ENCODE measurements at places on chromosomes 1 and 21. TPM values are rescaled to one million over a fixed set of nuclear protein-coding genes. Genes with fewer than 3 reads are reported as not detected.

Gene FCRL4
- 0.28 TPM for total RNA-seq

Gene GPR153
- 3.2 TPM for total RNA-seq

Gene KIAA1614
- total RNA-seq, result 6.4 TPM

Gene KDM1A
- total RNA-seq, result 94.5 TPM

Gene SPATA45
- not detected for total RNA-seq

Gene MYOG
- not detected for total RNA-seq

- no peak for DNase-seq
Observed at GRCh38 chr1:226891346-226891745, 20.9 kb downstream of the PSEN2 start.

DNA sequence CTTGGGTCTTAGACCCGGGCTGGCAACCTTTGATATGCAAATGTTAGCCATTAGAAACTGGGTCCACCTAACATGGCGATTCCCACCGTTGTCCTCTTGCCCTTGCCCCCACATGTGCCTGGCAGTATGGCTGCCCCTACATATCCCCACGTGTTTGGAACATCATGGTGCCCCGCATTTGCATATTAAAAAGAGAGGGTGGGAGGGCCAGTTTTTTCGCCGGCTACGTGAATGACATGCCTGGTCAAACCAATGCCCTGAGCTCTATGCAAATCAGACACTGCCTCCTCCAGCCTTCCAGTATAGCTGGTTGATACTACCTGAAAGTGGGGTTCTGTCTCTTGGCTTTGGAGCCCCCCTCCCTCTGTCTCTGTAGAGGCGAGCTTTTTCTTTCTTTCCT lies 133.0 kb downstream of the CDC42BPA start:
- DNase-seq, result no peak

DNA sequence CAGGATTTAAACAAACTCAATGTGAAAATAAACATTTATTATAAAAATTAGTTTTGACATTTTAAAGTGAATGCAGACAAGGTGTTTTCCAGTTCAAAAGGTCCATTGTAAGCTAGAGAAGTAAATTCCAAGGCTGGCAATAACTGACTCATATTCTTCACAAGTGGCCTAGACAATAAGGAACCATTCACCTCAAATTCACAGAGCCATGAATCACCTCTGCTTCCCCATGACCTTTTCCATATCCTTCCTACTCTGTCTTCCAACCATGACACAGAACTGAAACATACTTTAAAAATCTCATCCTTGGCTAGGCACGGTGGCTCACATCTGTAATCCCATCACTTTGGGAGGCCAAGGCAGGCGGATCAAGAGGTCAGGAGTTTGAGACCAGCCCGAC lies 24.8 kb downstream of the F11R start:
- DNase-seq, result no peak

- DNase-seq, result no peak
Observed at GRCh38 chr1:241627453-241628259, 12.5 kb downstream of the CHML start.

- DNase-seq, result no peak
Observed at GRCh38 chr1:83512373-83513193, 486.3 kb downstream of the TTLL7 start.

GRCh38 chr1:153260585-153261280 lies 1.2 kb downstream of the LORICRIN start:
- DNase-seq, result no peak

GRCh38 chr1:13487143-13487868 lies 26.5 kb downstream of the LRRC38 start:
- no peak for DNase-seq

GRCh38 chr1:34924759-34925555 lies 4.5 kb downstream of the DLGAP3 start:
- peak; percentile 25 for DNase-seq

DNA sequence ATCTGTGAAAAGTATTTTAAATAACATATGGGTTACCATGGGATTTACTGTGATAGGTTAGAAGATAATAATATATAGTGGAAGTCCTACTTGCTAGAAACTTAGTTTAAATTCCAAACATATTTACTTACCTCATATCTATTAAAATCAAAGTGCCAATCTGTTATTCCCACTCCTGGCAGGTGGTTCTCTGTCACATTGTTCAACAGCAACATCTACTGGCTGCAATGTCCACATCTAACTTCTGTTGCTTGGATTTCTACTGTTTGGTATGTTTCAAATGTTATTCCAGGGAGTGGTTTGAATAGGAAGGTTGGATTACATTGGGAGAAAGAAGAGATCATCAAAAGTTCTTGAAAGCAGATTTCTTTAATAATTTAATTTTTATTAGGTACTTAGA lies 122.5 kb upstream of the NCAM2 start:
- no peak for DNase-seq

- DNase-seq, result peak; percentile 81
Observed at GRCh38 chr1:244322791-244323521, 128.8 kb downstream of the ADSS2 start.

DNA sequence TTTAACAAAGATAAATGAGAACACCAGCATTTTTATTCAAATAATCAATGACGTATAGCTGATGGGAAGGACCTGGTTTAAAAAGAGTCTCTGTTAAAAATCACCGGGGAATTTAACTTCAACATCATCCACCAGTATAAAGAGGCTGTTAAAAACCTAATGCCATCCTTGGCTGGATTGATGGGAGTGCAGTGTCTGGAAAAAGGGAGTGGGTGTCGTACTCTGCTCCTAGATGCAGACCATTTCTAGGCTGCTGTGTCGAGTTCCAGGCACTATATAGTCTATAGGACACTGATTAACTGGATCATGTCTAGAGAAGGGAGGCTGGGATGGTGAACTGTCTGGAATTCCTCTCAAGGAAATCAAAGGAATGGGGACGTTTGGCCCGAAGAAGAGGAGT lies 36.1 kb downstream of the DDX20 start:
- no peak for DNase-seq

Data from prostate gland (tissue), 2 donors.